ENCODE measurements at places on chromosomes 13 and 19.
A peak's percentile ranks its signal among the peaks of the same experiment; 100 is the strongest.

DNA sequence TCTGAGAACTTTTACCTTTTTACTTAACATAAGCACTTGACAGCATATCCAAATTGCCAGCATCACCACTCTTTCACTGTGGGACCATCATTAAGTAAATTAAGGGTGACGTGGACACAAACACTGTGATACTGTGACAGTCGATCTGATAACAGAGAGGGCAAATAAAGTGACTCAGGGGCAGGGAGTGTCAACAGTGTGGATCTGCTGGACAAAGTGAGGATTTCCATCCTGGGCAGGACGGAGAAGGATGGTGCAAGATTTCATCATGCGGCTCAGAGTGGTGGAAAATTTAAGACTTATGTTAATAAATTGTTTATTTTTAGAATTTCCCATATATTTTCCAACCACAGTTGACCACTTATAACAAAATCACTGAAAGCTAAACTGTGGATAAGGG is 60.0 kb upstream of the WDFY2 start:
- no peak for DNase-seq

- DNase-seq = no peak
Measured at GRCh38 chr13:32829269-32829668, 187.0 kb upstream of the KL start.

- DNase-seq = no peak
Measured at GRCh38 chr13:29817604-29818378, 32.6 kb downstream of the UBL3 start.

- no peak for DNase-seq
Measured at GRCh38 chr19:13866463-13867046, 10.4 kb upstream of the NANOS3 start.

DNA sequence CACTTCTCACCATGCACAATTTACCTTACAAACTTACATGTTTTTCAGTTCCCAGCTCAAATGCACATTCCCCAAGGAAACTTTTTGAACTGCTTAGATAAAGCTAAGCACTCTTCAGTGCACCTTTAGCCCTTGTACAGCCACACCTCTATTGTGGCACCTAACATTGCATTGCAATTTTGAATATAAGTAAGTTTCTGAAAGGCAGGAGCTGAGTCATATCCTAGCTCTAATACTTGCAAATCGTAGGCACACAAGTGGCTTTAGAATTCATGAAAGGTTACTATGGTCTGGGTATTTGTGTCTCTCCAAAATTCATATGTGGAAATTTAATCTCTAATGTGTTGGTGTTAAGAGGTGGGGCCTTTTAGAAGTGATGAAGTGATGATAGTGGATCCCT is 4.9 kb upstream of the ESD start:
- DNase-seq = no peak

DNA sequence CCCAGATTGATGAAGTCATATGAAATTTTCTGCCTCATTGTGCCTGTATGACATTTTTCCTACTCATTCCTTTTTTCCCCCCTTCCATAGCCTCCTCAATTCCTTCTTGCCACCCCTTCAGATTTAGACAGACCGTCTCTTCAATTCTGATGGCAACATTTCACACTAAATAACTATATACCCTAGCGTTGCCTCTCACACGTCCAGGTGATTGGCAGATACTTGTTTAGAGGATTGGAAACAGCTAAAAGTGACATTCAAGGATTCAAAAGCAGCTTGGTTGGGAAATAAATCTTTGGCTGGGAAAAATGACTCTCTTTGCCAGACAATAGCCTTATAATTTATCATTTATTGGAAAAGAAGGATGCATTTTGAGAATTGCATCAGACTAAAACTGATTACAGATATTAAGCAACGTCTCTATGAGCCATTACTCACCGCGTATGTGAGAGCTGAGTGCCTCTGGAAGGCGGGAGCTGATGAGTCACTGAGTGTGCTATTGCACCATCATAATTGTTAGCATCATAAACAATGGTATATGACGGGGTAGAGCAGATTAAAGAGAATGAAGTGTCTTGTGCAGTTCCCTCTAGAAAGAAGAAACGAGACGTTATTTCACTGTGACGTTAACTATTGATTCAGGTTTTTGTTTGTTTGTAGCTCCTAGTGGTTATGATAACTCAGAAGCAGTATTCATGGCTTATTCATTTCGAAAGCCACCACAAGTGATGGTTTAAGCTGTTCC is 61.1 kb upstream of the FAM216B start:
- peak; percentile 94 for DNase-seq

GRCh38 chr19:31018936-31019335 is 330.3 kb downstream of the TSHZ3 start:
- no peak for DNase-seq

DNA sequence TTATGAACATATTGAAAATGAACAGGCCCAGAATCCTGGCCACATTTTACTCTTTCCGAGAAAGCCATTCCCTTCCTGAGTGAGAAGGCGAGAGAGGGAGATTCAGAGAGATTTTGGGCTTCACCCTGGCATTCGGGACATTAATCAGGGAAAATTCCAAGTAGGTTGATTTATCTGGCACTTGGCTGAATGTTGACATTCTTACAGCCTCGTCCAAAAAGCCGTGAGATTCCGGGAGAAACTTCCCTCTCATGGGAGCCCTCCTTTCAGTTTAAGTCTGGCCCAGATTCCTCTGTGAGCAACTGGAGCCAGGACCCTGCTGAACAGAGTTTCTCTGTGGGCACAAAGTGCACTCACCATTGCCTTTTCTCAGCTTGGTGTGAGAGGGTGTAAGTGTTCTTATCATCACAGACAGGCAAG is 129.2 kb upstream of the PEG3 start:
- DNase-seq = no peak

DNA sequence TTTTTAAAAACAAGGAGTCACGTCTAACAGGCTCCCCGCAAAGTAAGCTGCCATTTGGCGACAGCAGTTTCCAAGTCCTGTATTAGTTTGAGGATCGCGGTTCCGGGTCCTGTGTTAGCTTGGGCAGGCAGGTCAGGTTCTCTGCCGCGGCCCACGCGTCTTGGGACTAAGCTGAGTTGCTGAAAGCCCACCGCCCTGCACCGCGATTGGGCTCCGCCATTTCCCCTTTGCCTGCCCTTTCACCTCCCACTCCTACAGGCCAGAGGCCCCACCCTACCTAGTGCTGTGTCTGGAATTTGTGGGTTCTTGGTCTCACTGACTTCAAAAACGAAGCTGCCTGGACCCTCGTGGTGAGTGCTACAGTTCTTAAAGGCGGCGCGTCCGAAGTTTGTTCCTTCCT is 6.8 kb downstream of the PARP4 start:
- DNase-seq = no peak

- DNase-seq = no peak
Measured at GRCh38 chr13:29849071-29849631, 1.3 kb downstream of the UBL3 start.

GRCh38 chr13:44648392-44649103 is 72.4 kb upstream of the TSC22D1 start:
- no peak for DNase-seq

DNA sequence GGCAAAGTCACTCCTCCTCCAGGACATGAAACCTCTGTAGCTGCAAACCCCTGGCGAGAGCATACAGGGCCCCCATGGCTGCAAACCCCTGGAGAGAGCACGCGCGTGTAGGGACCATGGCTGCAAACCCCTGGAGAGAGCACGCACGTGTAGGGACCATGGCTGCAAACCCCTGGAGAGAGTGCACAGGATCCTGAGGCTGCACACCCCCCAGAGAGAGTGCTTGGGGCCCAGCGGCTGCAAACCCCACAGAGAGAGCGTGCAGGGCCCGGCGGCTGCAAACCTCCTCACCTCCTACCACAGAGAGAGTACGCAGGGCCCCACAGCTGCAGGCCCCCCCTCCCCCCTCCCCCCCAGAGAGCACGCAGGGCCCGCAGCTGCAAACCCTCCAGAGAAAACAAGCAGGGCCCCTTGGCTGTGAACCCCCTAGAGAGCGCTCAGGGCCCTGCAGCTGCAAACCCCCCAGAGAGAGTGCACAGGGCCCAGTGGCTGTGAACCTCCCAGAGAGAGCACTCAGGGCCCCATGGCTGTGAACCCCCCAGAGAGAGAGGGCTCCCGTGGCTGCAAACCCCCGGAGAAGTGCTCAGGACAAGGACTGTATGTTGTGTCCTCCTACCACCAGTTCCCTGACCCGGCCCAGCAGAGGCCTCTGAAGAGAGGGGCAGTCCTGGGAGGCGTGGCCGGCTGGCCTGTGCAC is 7.3 kb downstream of the ADPRHL1 start:
- DNase-seq = no peak
